ENCODE measurements at places on chromosomes 1 and 21.

DNA sequence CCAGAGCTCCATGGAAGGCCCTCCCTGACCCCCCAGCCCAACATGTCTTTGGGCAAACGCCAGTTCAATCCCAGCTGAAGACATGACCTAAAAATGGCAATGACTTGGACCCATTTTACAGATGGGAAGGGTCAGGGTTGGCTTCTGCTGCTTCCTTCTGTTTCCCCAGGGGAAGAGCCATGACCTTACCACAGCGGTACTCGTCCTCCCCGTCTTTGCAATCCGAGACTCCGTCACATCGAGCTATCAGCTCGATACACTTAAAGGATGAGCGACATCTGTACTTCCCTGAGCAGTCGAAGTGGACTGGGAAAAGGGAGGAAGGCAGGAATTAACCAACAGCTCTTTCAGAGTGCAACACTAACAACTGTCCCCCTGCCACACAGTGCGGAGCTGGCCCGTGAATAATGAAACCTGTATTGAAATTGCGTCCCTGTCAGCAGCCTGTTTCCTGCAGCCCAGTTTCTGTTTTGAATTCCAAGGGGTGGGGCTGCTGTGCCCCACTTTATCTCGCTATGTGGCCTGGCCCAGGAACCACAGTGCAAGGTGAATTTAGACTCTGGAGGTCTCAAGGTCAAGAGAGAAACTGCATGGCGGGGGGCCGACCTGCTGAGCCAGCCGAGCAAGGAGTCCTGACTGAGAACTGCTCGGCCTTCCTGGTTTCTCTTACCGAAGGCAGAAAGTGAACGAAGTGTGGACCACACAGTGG lies 7.0 kb downstream of the TMPRSS3 start:
- no peak for DNase-seq

DNA sequence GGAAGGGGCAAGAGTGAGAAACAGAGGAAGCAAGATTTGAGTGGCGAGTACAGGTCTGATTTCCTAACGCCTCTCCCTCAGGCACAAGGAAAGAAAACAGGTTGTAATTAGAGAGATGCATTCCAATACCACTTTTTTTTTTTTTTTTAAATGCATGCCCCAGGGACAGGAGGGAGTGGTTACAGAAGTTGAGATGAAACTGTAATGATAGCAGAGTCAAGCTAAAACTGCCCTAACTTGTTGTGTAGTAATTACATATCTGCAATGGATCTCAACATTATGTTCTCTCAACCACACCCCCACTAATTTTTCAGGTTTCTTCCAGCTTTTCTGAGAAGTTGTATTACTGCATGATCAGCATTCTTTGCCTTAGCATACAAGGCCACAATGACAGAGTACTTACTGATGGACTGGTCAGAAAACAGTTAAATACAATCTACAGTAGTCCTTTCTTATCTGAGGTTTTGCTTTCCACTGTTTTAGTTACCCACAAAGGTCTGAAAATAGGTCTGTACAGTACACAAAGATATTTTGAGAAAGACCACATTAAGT lies 5.5 kb downstream of the ETV3 start:
- DNase-seq, result no peak

GRCh38 chr1:177346790-177347359 lies 176.1 kb downstream of the BRINP2 start:
- DNase-seq, result no peak

GRCh38 chr1:163240705-163241104 lies 38.0 kb upstream of the RGS5 start:
- DNase-seq, result no peak

- DNase-seq, result no peak
These were observed 13.0 kb downstream of the RD3 start for GRCh38 chr1:211478801-211479578.

- no peak for DNase-seq
These were observed 24.9 kb downstream of the MAP3K7CL start for GRCh38 chr21:29155118-29155932.

Measured in germinal center (tissue), 1 donor.